ENCODE measurements at places on chromosomes 7 and 10. TPM values are rescaled to one million over a fixed set of nuclear protein-coding genes. Genes with fewer than 3 reads are reported as not detected.
A peak's percentile ranks its signal among the peaks of the same experiment; 100 is the strongest.

- H3K4me1 ChIP-seq = peaks cover 4% of the 10 kb centered on the region
- no peak overlapping the region for H3K27ac ChIP-seq
- H3K36me3 ChIP-seq = no peaks in the 10 kb centered on the region
- H3K4me3 ChIP-seq = no peak overlapping the region
- no peaks in the 10 kb centered on the region for H3K27me3 ChIP-seq
- DNase-seq = no peak
Measured at GRCh38 chr10:50360077-50360850, 108.9 kb upstream of the ASAH2 start.

Gene GRM3
- 0.47 TPM for total RNA-seq

GRCh38 chr10:124741281-124741921 is 2.8 kb downstream of the FAM53B start:
- H3K27me3 ChIP-seq = no peaks in the 10 kb centered on the region
- no peaks in the 10 kb centered on the region for H3K36me3 ChIP-seq
- peak; percentile 94 for DNase-seq
- peaks cover 68% of the 10 kb centered on the region for H3K4me1 ChIP-seq

DNA sequence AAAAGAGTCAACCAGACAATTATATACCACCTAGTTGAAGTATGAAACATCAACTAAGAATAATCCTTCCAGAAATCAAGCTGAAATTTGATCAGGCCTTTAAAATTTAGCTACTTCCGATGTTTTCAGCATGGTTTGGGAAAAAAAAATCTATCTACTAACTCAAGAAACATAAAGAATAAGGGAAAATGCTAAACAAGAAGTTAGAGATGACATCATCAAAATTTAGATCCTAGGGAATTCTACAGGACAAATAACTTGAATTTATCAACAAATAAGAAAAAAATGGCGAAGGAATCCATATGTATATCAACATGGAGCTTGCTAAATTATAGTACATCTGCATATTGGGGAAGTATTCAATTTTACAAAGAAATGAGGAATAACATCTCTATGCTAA is 36.3 kb downstream of the HYAL4 start:
- no peaks in the 10 kb centered on the region for H3K36me3 ChIP-seq
- no peaks in the 10 kb centered on the region for H3K27me3 ChIP-seq
- no peaks in the 10 kb centered on the region for H3K4me1 ChIP-seq
- H3K27ac ChIP-seq = no peak overlapping the region

DNA sequence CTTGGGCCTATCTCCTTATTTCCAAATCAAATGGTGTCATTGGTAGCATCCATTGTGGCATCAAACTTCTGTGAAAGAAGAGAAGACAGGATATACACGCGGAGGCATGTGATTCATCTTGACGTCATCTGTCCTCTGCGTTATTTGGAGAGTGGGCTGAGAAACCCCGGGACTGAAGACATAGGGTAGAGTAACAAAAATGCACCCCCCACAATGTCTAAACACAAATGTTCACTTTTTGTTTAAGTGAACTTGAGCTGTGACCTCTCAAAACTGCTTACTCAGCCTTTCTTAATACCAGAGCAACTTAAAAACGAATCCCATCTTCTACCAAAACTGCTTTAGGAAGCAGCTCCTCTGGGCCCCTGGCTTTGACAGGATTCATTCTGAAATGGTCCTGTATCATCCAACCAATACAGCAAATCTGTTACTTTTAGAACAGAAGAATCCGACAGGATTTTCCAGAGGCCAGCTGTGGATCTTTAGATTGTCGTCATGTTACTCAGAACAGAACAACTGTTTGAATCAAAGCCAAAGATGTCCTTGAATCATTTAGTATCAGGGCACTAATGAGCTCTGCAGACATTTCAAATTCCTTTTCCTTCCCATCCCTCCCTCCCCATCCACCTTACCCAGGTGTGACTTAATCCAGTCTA is 438.1 kb downstream of the SUGCT start:
- H3K4me1 ChIP-seq = no peaks in the 10 kb centered on the region
- H3K27ac ChIP-seq = no peak overlapping the region
- no peaks in the 10 kb centered on the region for H3K27me3 ChIP-seq
- no peaks in the 10 kb centered on the region for H3K36me3 ChIP-seq
- DNase-seq = no peak

DNA sequence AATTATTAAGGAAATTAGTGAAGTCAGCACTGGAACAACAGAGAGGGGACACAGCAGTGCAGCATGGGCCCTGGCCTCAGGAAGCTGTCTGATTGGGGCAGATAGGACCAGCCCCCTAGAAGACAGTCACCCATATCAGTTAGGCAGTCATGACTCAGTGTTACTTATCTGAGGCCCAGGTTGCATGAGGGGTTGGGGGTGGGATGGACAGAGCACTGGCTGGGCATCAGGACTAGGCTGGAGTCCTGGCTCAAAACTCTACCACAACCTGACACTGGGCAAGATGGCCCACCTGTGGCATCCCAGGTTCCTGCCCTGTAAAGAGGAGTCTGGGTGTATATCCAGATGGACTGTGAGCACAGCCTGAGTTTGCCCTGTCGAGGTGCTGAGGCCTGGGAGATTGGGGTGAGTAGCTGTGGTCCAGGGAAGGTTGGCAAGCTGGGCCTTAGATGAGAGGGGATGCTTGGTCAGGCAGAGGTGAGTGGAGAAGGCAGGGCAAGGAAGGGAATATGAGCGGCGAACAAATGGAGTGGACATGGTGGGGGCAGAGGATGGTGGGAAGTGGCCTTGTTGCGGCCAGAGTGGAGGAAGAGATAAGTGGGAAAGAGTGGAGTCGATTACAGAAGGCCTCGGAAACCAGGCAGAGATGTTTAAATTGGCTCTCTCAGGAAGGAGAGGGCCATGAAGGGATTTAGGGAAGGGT is 37.5 kb downstream of the HK1 start:
- H3K27ac ChIP-seq = no peak overlapping the region
- no peaks in the 10 kb centered on the region for H3K27me3 ChIP-seq
- no peak for DNase-seq
- H3K36me3 ChIP-seq = no peaks in the 10 kb centered on the region
- H3K4me3 ChIP-seq = no peak overlapping the region
- H3K4me1 ChIP-seq = peaks cover 8% of the 10 kb centered on the region
